Peyer's patch (tissue), 4 donors: ENCODE measurements at places on chromosomes 5 and 9.

- no peak for DNase-seq
- H3K4me1 ChIP-seq: no peaks in the 10 kb centered on the region
- H3K4me3 ChIP-seq: no peak overlapping the region
- H3K27ac ChIP-seq: no peak overlapping the region
- no peaks in the 10 kb centered on the region for H3K36me3 ChIP-seq
- no peaks in the 10 kb centered on the region for H3K27me3 ChIP-seq
Measured at GRCh38 chr5:10588109-10588775, 24.4 kb downstream of the ANKRD33B start.

GRCh38 chr5:95958310-95959014 is 3.2 kb downstream of the ELL2 start:
- H3K36me3 ChIP-seq: no peaks in the 10 kb centered on the region
- peak overlapping the region; percentile 99 for H3K4me3 ChIP-seq
- H3K4me1 ChIP-seq: peaks cover 34% of the 10 kb centered on the region
- no peak for DNase-seq
- no peaks in the 10 kb centered on the region for H3K27me3 ChIP-seq

- H3K4me3 ChIP-seq: no peak overlapping the region
- H3K36me3 ChIP-seq: no peaks in the 10 kb centered on the region
- no peak for DNase-seq
- no peaks in the 10 kb centered on the region for H3K27me3 ChIP-seq
- H3K4me1 ChIP-seq: no peaks in the 10 kb centered on the region
Measured at GRCh38 chr5:26761045-26761444, 277.3 kb downstream of the CDH9 start.

DNA sequence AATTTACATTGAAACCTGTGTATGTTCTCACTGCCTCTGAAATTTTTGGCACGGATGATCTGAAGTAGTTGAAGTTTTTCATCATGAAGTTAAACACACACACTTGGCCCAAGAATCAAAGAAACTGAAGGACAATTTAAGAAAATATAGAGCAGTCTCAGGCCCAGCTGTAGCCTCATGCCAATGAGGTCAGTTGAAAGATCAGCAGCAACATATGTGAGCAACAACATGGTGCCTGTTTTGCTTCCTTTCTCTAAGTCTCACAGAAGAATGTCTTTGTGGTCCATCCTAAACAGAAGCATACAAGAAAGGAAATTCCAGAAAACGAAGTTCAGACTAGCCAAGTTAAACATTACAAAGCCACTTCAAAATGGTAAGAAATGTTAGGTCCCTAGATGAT is 1737.2 kb downstream of the MAT2B start:
- H3K27ac ChIP-seq: no peak overlapping the region
- no peak for DNase-seq
- no peak overlapping the region for H3K4me3 ChIP-seq

DNA sequence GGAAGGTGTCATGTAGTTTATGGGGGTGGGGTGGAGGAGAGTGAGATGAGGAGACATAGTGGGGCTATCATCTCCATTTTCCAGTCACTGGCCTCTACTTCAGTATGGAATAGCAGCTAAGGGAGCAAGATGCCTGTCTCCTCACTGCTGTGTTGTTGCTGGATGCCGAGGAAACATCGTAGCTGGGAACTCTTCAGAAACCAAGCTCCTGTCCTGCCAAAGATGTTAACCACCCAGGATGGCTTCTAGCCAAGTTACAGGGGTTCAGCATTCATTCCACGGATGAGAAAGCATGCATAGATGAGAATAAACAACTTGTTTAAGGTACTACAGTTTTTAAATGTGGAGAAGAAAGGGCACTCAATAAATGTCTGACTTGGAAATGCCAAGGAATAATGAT is 226.5 kb downstream of the ASTN2 start:
- no peak overlapping the region for H3K27ac ChIP-seq
- DNase-seq: no peak
- no peak overlapping the region for H3K4me3 ChIP-seq
- no peaks in the 10 kb centered on the region for H3K27me3 ChIP-seq
- H3K4me1 ChIP-seq: no peaks in the 10 kb centered on the region

DNA sequence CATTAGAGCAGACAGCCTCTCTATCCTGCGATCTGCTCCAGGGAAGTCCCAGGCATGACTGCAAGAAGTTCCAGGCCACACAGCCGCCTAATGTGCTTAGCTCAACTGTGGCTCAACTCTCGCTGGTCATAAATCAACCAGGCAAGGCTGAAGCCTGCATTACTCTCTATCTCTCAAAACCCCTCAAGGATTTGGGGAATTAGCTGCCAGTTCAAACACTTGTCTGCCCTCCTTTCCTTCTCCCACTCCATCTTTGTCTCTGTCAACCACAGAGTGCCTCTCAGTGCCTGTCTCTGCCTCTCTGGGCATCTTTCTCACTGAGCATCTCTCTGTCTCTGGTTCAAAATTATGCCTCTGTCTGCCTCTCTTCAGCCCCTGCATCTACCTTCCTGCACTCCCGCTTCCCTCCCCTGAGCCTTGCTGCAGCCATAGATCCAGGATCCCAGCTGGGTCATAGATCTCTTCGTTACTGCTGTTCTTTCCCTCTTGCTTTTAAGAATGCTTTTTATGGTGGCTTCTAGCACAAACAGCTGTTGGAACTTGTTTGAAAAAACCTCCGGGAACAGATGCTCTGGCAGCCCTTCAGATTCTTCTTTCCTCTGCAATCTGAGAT is 27.9 kb upstream of the GALNT10 start:
- no peak overlapping the region for H3K4me3 ChIP-seq
- DNase-seq: no peak
- no peaks in the 10 kb centered on the region for H3K4me1 ChIP-seq
- no peaks in the 10 kb centered on the region for H3K27me3 ChIP-seq
- no peak overlapping the region for H3K27ac ChIP-seq

GRCh38 chr9:134785325-134786108 is 95.1 kb upstream of the FCN2 start:
- no peaks in the 10 kb centered on the region for H3K27me3 ChIP-seq
- no peak for DNase-seq
- H3K36me3 ChIP-seq: no peaks in the 10 kb centered on the region
- no peak overlapping the region for H3K27ac ChIP-seq
- H3K4me3 ChIP-seq: no peak overlapping the region

- H3K4me3 ChIP-seq: no peak overlapping the region
- no peaks in the 10 kb centered on the region for H3K4me1 ChIP-seq
- H3K27ac ChIP-seq: no peak overlapping the region
- no peaks in the 10 kb centered on the region for H3K36me3 ChIP-seq
- no peak for DNase-seq
Measured at GRCh38 chr5:123785162-123786071, 273.4 kb downstream of the CSNK1G3 start.

- no peaks in the 10 kb centered on the region for H3K36me3 ChIP-seq
- DNase-seq: peak; percentile 53
- H3K4me3 ChIP-seq: no peak overlapping the region
- no peaks in the 10 kb centered on the region for H3K4me1 ChIP-seq
- no peaks in the 10 kb centered on the region for H3K27me3 ChIP-seq
Measured at GRCh38 chr9:131310833-131311554, 21.5 kb downstream of the PLPP7 start.

- no peaks in the 10 kb centered on the region for H3K36me3 ChIP-seq
- H3K4me3 ChIP-seq: no peak overlapping the region
- no peak overlapping the region for H3K27ac ChIP-seq
- DNase-seq: no peak
Measured at GRCh38 chr9:89983411-89983810, 378.6 kb downstream of the GADD45G start.

- DNase-seq: no peak
- H3K4me3 ChIP-seq: no peak overlapping the region
- no peak overlapping the region for H3K27ac ChIP-seq
- H3K36me3 ChIP-seq: no peaks in the 10 kb centered on the region
- no peaks in the 10 kb centered on the region for H3K27me3 ChIP-seq
Measured at GRCh38 chr9:114112325-114112724, 13.2 kb upstream of the KIF12 start.

- H3K27ac ChIP-seq: no peak overlapping the region
- H3K36me3 ChIP-seq: peaks cover 19% of the 10 kb centered on the region
- H3K4me1 ChIP-seq: peaks cover 33% of the 10 kb centered on the region
Measured at GRCh38 chr5:75046366-75047142, 5.8 kb downstream of the GCNT4 start.

GRCh38 chr5:147517383-147517782 is 7.5 kb upstream of the DPYSL3 start:
- H3K27me3 ChIP-seq: no peaks in the 10 kb centered on the region
- no peaks in the 10 kb centered on the region for H3K4me1 ChIP-seq
- DNase-seq: no peak
- no peak overlapping the region for H3K4me3 ChIP-seq
- H3K36me3 ChIP-seq: no peaks in the 10 kb centered on the region

- H3K27ac ChIP-seq: no peak overlapping the region
- DNase-seq: no peak
- H3K4me3 ChIP-seq: no peak overlapping the region
- H3K36me3 ChIP-seq: no peaks in the 10 kb centered on the region
- no peaks in the 10 kb centered on the region for H3K4me1 ChIP-seq
Measured at GRCh38 chr9:16725066-16725465, 145.4 kb downstream of the BNC2 start.

- H3K36me3 ChIP-seq: no peaks in the 10 kb centered on the region
- DNase-seq: no peak
- no peaks in the 10 kb centered on the region for H3K27me3 ChIP-seq
- no peak overlapping the region for H3K4me3 ChIP-seq
Measured at GRCh38 chr9:80504601-80505230, 933.0 kb downstream of the TLE4 start.

- H3K27me3 ChIP-seq: no peaks in the 10 kb centered on the region
- no peaks in the 10 kb centered on the region for H3K36me3 ChIP-seq
- no peak for DNase-seq
- H3K4me1 ChIP-seq: no peaks in the 10 kb centered on the region
Measured at GRCh38 chr5:115484368-115484767, 60.2 kb downstream of the FEM1C start.

- H3K27me3 ChIP-seq: no peaks in the 10 kb centered on the region
- H3K4me3 ChIP-seq: no peak overlapping the region
- DNase-seq: no peak
- no peak overlapping the region for H3K27ac ChIP-seq
Measured at GRCh38 chr5:91408710-91409109, 25.6 kb upstream of the ARRDC3 start.

- H3K36me3 ChIP-seq: no peaks in the 10 kb centered on the region
- H3K4me1 ChIP-seq: no peaks in the 10 kb centered on the region
- no peaks in the 10 kb centered on the region for H3K27me3 ChIP-seq
- H3K4me3 ChIP-seq: no peak overlapping the region
Measured at GRCh38 chr5:39164529-39165402, 54.6 kb downstream of the FYB1 start.

DNA sequence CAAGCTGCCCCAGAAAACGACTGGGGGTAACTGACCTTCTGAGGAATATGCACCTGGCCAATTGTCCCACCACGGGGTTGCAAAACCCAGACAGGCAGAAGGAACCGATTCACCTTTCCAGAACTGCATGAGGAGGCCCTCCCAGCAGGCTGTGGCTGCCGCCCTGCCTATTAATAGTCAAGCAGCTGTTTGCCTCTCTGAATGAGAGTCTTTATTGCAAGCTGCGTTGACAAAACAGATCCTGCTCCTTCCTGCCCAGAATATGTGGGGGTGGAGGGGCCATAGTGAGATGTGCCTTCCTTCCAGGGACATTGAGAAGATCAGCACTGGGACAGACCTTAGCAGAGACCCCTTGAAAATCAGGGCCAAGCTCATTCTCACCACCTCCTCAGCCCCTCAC is 18.3 kb upstream of the TCOF1 start:
- H3K36me3 ChIP-seq: no peaks in the 10 kb centered on the region
- H3K4me1 ChIP-seq: no peaks in the 10 kb centered on the region
- no peak for DNase-seq
- no peak overlapping the region for H3K27ac ChIP-seq

- H3K27ac ChIP-seq: no peak overlapping the region
- H3K36me3 ChIP-seq: peaks cover 36% of the 10 kb centered on the region
- H3K27me3 ChIP-seq: no peaks in the 10 kb centered on the region
Measured at GRCh38 chr9:123418506-123418905, 62.5 kb downstream of the CRB2 start.

DNA sequence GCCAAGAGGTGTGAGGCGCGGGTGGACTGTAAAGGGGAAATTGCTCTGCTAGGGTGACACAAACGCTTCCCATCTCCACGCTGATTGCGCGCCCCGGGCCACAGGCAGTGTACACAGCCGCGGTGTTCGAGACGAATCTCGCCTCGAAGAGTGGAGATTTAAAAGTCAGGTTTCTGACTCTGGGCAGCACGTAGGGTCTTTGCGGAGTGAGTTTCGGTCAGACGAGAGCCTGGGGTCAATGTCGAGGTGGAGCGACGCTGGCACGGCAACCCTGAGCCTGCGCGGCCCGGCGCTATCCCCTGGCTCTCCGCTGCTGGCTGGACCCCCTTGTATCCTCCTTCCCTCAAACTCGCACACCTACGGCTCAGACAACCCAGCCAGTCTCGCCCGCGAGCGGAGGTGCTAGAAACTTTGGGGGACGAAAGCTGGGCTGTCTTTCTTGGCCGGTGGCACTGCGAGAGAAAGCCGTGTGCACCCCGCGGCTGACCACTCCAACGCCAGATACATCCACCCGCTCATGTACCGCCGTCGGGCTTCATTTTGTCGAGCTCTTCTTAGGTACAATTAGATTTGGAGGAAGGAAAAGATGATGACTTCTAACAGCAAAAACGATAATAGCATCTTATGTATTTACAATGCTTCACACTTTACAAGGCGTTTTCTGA is 5.4 kb upstream of the FOXB2 start:
- DNase-seq: no peak
- no peak overlapping the region for H3K4me3 ChIP-seq
- no peaks in the 10 kb centered on the region for H3K36me3 ChIP-seq
- H3K27ac ChIP-seq: no peak overlapping the region
- H3K27me3 ChIP-seq: no peaks in the 10 kb centered on the region

- no peak overlapping the region for H3K4me3 ChIP-seq
- DNase-seq: no peak
- no peaks in the 10 kb centered on the region for H3K36me3 ChIP-seq
- H3K27me3 ChIP-seq: no peaks in the 10 kb centered on the region
- no peak overlapping the region for H3K27ac ChIP-seq
Measured at GRCh38 chr9:69549310-69550202, 122.6 kb downstream of the APBA1 start.

DNA sequence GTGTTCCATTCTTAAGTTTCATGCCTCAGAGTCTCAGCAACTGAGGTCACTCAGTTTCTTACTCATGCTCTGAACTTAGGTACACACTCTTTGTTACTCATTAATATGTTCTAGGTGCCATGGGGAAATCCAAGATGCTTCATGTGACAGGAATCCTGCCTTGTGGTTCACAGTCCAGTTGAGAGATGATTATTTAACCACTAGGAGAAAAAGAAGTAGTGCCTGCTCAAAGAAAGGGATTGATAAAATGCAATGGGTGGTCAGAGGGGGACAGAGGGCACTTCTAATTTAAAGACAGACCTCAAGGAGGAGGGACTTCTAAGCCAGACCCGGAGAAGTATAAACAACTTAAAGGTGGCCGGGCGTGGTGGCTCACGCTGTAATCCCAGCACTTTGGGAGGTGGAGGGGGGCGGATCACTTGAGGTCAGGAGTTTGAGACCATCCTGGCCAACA is 69.0 kb downstream of the UGCG start:
- H3K27ac ChIP-seq: no peak overlapping the region
- no peak overlapping the region for H3K4me3 ChIP-seq
- H3K4me1 ChIP-seq: no peaks in the 10 kb centered on the region
- no peaks in the 10 kb centered on the region for H3K36me3 ChIP-seq
- DNase-seq: no peak
- no peaks in the 10 kb centered on the region for H3K27me3 ChIP-seq

GRCh38 chr5:94551858-94552257 is 66.5 kb downstream of the KIAA0825 start:
- H3K4me1 ChIP-seq: no peaks in the 10 kb centered on the region
- DNase-seq: no peak
- H3K36me3 ChIP-seq: no peaks in the 10 kb centered on the region
- H3K27me3 ChIP-seq: no peaks in the 10 kb centered on the region

GRCh38 chr5:34691326-34691725 is 35.2 kb downstream of the RAI14 start:
- no peaks in the 10 kb centered on the region for H3K36me3 ChIP-seq
- H3K4me3 ChIP-seq: no peak overlapping the region
- peaks cover 6% of the 10 kb centered on the region for H3K4me1 ChIP-seq
- no peaks in the 10 kb centered on the region for H3K27me3 ChIP-seq
- no peak for DNase-seq
